ENCODE measurements at places on chromosomes 2 and 18. TPM values are rescaled to one million over a fixed set of nuclear protein-coding genes. Genes with fewer than 3 reads are reported as not detected.

CNTNAP5 gene
- 0.27 TPM for total RNA-seq

PROM2 gene
- 0.54 TPM for total RNA-seq

ALPP gene
- total RNA-seq: 0.27 TPM

MRO gene
- not detected for total RNA-seq

CTNNA2 gene
- not detected for total RNA-seq

CXCR1 gene
- total RNA-seq: under 0.01 TPM

FOSL2 gene
- 32.3 TPM for total RNA-seq

MAL gene
- total RNA-seq: 0.54 TPM

ESCO1 gene
- 4.8 TPM for total RNA-seq

FHOD3 gene
- total RNA-seq: not detected

CRACDL gene
- total RNA-seq: 1.6 TPM

IL36G gene
- total RNA-seq: not detected

IL1R1 gene
- total RNA-seq: 0.27 TPM

GPR39 gene
- total RNA-seq: under 0.01 TPM

KATNAL2 gene
- total RNA-seq: 2.2 TPM

LRRTM4 gene
- total RNA-seq: not detected

PLCL1 gene
- total RNA-seq: 0.27 TPM

ANKRD23 gene
- 6.2 TPM for total RNA-seq

GNLY gene
- 0.27 TPM for total RNA-seq

STARD6 gene
- not detected for total RNA-seq

DNAH7 gene
- total RNA-seq: under 0.01 TPM

PLEKHH2 gene
- total RNA-seq: under 0.01 TPM

ANKRD30B gene
- total RNA-seq: not detected

REEP1 gene
- total RNA-seq: under 0.01 TPM

SANBR gene
- total RNA-seq: 4.6 TPM

RNF125 gene
- 8.9 TPM for total RNA-seq

LYPD1 gene
- total RNA-seq: not detected
